ENCODE measurements at places on chromosomes 5 and 9. TPM values are rescaled to one million over a fixed set of nuclear protein-coding genes. Genes with fewer than 3 reads are reported as not detected.

Gene PCDHGB7
- 4.1 TPM for total RNA-seq

Gene GFM2
- total RNA-seq: 23.8 TPM

Gene PRLR
- total RNA-seq: not detected

Gene SPATA6L
- 2.8 TPM for total RNA-seq

Gene CAPSL
- total RNA-seq: not detected

Gene OR1N1
- not detected for total RNA-seq

Gene SLC4A9
- total RNA-seq: not detected

Gene OR1Q1
- not detected for total RNA-seq
